Hippocampal formation (tissue), 2 donors: ENCODE measurements at places on chromosomes 1 and 21.

DNA sequence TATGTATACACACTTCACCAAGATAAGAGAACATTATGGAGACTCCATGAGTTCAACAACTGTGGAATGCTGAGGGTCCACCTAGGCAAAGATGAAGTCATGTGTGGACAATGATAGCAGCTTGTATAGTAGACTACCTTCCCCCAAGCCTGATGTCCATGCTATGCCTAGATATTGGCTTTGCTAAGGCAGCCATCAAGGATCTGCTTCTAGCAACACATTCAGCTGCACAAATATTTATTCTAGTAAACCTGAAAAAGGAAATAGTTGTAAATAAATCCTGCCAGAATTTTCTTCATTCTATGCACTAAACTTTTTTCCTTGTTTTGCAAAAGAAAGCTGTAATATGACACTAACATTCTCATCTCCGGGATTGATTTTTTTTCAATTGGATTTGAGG is 7.0 kb upstream of the LPAR3 start:
- DNase-seq, result no peak

DNA sequence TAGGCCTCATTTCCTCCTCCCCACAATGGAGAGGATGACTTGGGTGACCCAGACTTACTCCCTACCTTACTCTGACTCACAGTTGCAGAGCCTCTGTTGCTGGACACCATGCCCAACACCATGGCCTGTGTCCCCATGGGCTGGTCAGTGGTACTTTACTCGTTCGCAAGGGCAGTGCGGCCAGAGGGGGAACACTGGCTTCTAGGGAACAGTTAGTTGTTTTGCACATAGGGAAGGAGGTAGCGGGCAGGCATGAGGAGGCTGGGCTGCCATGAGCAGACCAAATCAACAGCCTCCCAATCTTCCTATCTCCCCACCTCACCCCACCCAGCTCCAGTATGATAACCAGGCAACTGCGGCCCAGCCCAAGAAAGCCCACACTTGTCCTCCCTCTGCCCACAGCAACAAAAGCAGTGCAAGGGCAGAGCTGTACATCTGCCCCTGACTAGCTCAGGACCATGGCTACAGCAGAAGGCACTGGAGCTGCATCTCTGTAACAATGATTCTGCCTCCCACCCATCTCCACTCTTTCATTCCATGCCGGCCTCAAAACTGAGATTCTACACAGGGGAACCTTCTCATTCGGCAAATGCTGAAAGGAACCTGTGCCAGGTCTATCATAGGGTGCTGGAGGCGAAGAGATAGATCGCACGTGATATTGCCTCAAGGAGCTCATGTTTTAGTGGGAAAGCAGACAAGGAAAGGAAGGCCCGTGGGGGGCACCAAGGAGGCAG is 18.6 kb downstream of the TAL1 start:
- no peak for DNase-seq

DNA sequence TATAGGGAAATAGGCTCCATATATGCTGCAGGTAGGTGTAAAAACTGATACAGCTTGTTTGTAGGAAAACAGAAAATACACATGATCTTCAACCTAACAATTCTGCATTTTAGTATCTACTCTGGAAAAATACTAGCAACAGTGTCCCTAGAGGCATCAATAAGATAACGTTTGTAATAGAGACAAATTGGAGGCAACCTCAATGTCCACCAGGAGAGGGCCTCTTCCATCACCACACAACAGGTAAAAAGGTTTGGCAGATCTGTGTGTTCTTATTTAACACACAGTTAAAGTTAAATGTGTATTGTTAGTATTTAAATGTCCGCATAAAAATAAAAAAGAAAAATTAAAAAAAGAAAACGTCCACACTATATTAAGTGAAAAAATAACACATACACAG is 5.4 kb downstream of the EIF2D start:
- DNase-seq, result no peak

DNA sequence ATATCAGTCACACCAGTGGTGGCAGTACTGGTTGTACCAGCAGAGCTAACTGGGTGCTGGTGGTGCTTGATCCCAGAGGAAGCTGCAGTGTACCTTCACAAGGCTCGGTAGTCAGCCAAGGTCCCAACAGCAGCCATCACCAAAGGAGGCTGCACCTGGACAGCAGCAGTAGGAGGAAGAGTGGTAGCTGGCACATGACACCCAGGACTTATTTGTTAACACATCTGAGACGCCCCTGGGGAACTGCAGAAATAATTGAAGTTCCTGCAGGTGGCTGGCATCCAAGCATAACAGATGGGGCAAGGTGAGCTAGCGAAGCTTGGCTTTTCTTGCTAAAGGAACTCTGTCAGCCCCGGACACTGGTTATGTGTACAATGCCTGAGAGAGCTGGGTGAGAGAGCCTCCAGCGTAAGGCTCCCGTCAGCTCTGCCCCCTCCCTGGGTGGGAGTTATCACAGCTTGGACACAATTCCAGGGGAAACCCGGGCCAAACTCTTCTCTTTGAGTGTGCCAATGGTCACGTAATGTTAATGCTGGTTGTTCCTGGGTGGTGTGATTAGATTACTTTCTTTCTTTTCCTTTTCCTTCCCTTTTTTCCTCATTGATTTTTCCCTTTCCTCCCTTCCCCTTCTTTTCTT is 29.1 kb upstream of the PARP1 start:
- DNase-seq, result no peak

DNA sequence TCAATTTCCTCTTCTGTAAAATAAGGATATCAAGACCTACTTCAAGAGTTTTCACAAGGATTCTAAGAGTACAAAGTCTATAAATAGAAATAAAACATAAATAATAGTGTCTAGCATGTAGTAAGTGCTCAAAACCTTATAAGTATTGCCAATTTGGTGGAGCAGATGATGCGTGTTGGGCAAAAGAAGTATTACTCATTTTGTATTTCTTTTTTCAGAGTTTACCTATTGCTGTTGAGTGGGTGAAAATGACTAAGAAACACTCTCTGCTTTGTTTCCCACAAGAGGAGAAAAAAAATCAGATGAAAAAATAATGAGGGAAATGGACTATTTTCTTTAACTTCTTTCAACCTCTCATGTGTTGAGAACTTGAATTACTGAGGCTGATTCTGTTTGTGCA is 103.3 kb upstream of the KCNK2 start:
- no peak for DNase-seq

GRCh38 chr1:187408212-187409004 is 579.7 kb downstream of the PLA2G4A start:
- DNase-seq, result no peak

DNA sequence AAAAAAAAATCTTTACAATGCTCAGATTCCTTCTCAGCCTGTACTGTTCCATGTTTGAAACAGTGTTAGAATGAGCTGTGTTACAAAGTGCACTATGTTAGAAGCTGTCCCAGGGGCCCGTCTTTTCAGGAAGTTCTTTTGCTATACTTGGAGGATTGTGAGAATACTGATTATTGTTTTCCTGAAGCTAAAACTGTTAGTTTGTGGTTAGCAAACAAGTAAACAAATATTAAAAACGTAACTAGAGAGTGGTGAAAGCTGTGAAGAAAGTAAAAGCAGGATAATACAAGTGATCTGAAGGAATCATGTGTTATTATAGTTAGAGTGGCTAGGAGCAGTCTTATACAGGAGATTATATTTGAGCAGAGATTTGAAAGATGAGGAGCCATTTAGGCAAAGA is 35.6 kb downstream of the CAMSAP2 start:
- DNase-seq, result no peak

- no peak for DNase-seq
These were observed 835 bp downstream of the LRRN2 start for GRCh38 chr1:204684571-204685235.

DNA sequence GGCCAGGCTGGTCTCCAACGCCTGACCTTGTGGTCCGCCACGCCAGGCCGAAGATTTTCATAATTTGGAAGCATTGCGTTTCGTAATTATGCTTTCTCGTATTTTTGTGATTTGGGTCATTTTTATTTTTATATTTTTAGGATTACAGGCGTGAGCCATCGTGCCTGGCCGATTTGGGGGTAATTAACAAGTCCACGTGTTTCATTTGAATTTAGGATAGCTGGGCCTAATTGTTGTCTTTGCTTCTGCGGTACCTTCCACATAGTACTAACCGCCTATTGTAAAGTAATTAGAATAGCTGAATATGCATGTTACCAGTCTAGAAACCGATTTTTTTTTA is 1.0 kb downstream of the RCC1 start:
- no peak for DNase-seq

DNA sequence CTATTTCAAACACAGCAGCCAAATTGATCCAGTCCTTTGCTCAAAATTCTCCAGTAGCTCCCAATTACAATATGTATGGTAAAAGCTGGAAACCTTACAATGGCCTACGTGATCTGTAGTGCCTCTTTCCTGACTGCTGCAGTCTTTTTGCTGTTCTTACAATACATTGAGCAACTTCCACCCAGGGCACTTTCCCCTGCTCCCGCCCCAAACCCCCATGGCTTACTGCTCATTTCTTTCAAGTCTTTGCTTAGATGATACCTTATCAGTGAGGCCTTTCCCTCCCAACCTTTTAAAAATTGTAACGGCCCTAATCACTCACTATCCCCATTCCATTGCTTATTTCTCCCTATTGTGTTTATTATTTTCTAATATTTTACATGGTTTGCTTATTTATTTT is 43.9 kb upstream of the APOBEC4 start:
- no peak for DNase-seq

GRCh38 chr21:15592271-15592860 is 137.4 kb upstream of the USP25 start:
- DNase-seq, result no peak

- DNase-seq, result no peak
These were observed 85.3 kb downstream of the MAP3K21 start for GRCh38 chr1:233412812-233413211.

DNA sequence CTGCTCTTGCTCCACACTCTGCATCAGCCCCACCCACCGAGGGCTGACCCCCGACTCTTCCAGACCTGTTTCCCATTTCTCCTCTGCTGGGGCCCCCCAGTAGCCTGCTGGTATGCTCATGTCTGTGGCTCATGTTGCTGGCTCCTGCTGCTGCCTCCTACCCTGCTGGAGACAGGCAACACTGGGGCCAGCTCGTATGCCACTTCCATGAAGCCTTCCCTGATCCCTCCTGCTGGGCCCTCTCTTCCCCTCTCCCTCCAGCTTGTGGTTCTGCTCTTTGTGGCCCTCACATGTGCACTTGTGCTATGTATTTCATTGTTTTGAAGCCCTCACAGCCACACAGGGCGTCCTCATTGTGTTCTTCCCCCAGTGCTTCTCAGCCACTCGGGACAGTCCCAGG is 40.5 kb downstream of the CNN3 start:
- DNase-seq, result no peak

- DNase-seq, result no peak
These were observed 7.7 kb upstream of the NPHP4 start for GRCh38 chr1:5999711-6000443.
